ENCODE measurements at places on chromosomes 3 and 15.

GRCh38 chr15:65087873-65088642 lies 11.5 kb downstream of the KBTBD13 start:
- DNase-seq, result peak; percentile 30

DNA sequence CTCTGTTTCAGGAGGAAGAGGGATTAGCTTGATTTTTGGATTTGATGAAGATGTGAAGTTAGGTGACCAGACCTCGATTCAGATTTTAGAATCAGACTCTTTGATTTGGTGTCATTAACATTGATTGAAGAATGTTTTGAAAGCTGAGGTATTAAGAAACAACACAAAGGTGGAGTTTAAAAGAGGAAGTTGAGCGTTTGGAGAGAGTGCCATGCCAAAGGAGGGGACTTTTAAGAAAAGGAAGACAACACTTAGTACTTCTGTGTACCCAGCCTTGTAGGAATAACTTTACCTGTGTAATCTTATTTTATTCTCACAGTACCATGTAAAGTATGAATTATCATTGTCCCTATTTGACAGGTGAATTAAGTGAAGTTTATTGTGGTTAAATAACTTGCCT lies 34.4 kb downstream of the PPARG start:
- DNase-seq, result no peak

DNA sequence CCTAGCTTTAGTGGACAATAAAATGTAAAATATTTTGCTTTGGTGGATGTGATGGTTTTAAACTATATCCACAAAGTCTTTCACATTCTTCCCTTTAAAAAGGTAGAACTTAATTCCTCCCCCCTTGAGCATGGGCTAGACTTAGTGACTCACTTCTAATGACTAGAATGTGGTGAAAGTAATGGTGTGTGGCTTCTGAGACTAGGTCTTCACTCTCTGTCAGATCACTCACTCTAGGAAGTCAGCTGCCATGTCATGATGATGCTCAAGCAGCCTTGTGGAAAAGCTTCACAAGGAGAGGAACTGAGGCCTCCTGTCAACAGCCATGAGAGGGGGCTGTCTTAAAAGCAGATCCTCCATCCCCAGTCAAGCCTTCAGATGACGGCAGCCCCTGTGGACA lies 4.2 kb downstream of the LRRC2 start:
- no peak for DNase-seq

DNA sequence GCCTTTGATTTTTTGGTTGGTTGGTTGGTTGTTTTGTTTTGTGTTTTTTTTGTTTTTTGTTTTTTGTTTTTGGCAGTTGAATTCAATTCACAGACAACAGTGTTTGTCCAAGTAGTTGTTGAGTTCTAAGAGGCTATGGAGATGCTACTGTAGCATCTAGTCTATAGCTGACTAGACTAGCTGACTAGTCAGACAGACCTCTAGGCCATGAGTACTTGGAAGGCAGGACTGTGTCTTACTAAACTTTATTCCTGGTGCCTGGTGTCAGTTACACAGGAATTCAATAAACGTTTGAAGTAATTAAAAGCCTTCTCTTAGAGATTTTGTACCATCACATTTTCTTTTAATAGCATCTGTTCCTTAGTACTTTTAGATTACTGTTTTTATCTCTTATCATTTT lies 35.7 kb downstream of the RNF13 start:
- DNase-seq, result no peak

DNA sequence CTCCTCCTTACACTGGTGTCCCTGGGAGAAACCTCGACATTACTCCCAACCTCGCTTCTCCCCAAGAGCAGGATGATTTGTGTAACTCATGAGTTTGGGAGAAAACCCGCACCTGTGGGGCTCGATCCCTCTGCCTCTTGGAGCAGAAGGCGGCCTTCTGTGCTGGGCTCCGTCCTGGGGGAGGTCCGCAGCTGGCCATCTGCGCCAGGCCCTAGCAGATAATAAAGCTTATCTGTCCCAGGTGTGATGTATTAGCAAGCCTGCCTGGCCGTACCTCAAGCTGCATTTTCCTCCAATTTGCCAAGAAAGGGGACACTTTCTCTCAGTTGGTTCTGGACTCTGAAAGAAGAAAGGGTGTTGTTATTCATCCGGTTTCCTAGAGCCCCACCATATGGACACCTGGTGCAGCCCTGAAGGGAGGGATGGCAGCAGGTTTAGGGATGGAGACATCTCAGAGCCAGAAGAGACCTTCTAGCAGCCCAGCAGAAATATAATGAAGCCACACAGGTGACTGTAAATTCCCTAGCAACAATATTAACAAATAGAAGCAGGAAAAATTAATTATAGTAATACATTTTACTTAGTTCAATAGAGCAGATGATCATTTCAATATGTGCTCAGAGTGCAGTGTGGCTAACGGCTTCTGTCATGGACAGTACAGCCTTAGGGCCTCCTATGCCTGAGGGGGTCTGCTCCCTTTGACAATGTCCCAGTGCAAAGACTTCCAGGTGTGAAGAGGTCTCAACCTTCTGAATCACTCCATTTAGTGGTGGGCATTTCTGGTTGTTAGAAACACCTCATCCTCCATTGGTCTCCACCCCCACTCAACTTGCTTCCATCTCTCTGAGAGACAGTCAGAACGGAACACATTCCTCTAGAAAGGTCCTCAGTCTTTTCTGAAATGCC lies 94.8 kb downstream of the CPN2 start:
- no peak for DNase-seq

- DNase-seq, result no peak
Observed at GRCh38 chr3:47961815-47962606, 54.2 kb downstream of the MAP4 start.

DNA sequence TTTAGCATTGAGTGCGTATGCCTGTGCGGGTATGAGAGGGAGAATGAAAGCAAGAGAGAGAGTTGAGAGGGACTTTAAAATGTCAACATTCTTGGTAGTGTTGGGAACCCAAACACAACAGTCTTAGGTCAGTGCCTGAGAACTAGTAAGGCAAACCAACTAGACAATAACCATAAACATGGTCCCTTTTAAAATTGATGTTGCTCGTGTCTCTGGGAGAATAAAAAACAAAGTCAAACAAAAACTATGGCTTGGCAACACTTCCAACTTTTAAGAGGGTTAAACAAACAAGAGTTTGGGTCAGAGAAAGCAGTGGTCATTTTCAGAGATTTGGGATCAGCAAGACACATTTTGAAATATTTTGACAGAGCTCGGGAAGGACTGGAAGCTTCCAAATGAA lies 146.7 kb upstream of the THBS1 start:
- DNase-seq, result no peak

GRCh38 chr15:90539789-90540188 lies 10.1 kb downstream of the CRTC3 start:
- no peak for DNase-seq

- no peak for DNase-seq
Observed at GRCh38 chr15:52115598-52116427, 3.2 kb upstream of the BCL2L10 start.

DNA sequence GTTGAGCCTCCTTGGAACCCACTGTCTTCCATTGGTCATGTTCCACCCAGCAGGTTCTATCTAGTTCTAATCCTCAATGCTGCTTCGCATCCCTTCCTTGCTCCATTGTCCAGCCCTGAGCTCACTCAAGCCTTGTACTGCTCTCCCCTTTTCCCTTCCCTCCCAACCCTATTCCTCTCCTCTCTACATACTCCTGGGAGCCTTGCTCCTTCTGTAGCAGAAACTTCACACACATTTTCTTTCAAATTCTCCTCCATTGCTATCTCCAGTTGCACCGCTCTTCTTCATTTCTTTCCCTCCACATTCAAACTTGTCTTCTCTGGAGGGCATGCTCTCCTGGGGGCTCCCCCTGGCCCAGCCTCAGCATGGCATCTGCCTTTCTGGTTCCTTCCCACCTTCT lies 14.5 kb downstream of the NR1I2 start:
- DNase-seq, result no peak

GRCh38 chr3:50229490-50229889 lies 6.5 kb upstream of the GNAI2 start:
- DNase-seq, result no peak

DNA sequence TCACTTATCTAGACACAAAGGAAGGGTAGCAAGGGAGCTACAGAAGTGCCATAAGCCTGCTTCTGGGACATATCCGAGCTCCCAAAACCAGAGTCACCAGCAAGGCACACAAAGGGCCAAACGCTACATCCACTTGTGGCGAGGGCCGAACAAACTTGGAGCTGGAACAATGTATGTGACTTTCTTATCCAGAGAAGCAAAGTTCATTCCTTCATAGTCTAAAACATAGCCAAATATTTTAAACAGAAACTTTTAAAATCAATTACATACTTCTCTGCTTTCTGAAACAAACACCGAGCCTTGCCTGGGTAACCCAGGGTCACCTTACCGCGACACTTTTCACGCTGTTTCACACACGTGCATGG lies 15.9 kb downstream of the ZXDC start:
- DNase-seq, result no peak

- no peak for DNase-seq
Observed at GRCh38 chr3:114619771-114620170, 325.9 kb downstream of the TIGIT start.

- no peak for DNase-seq
Observed at GRCh38 chr3:46435081-46435726, 28.1 kb downstream of the CCRL2 start.

- no peak for DNase-seq
Observed at GRCh38 chr3:5297895-5298294, 110.4 kb downstream of the EDEM1 start.

- DNase-seq, result peak; percentile 28
Observed at GRCh38 chr3:190443257-190443656, 6.4 kb downstream of the TMEM207 start.

GRCh38 chr3:12644331-12644937 lies 19.5 kb downstream of the RAF1 start:
- DNase-seq, result peak; percentile 69

GRCh38 chr3:9690451-9691450 lies 12.9 kb upstream of the CPNE9 start:
- DNase-seq, result no peak

- peak; percentile 27 for DNase-seq
Observed at GRCh38 chr3:27573780-27574437, 89.7 kb upstream of the SLC4A7 start.

DNA sequence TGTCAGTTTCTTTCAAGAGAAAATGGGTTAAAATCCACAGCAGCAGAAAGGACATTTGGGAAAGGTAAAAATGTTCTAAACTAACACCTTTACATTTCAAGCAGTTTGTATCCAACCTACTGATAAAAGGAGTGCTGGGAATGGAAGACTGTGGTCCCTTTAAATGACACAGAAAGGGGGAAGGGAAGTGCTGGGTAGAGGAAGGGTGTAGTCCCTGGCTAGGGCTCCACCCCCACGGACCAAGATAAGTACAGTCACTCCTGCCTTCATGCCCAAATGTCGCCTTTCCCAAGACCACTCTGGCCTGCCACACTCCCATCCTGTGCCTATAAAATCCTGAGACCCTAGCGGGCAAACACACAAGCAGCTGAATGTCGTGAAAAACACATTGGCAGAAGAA lies 350.9 kb upstream of the POU1F1 start:
- DNase-seq, result no peak

- DNase-seq, result peak; percentile 95
Observed at GRCh38 chr3:8629151-8630021, 15.2 kb downstream of the SSUH2 start.

GRCh38 chr15:69819371-69819770 lies 278.3 kb downstream of the TLE3 start:
- no peak for DNase-seq

DNA sequence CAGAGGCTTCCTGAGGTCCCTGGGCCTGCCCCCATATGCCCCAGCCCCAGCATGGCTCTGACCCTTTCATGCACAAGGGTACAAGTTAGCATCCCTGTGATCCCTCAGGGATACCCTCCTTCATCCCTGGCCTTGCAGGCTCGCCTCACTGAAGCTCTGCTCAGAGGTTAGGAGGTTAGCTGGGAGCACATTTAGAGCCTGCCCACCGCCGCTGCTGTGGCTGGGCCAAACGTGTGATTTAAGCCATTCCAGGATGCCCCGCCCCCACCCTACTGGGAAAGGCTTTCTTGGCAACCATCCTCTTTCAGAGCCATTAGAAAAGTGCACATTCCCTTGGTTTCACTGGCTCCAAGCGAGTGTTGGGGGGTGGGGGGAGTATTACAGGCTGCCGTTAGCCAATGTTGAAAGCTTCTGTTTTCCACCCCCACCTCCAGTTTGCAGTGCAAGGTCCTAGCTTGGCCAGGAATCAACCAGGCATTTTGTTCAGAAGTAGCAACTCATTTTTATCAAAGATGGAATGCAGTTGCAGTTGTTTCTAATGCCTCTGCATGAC lies 6.3 kb upstream of the HES1 start:
- DNase-seq, result peak; percentile 32

GRCh38 chr3:179677884-179678283 lies 25.0 kb downstream of the USP13 start:
- no peak for DNase-seq

DNA sequence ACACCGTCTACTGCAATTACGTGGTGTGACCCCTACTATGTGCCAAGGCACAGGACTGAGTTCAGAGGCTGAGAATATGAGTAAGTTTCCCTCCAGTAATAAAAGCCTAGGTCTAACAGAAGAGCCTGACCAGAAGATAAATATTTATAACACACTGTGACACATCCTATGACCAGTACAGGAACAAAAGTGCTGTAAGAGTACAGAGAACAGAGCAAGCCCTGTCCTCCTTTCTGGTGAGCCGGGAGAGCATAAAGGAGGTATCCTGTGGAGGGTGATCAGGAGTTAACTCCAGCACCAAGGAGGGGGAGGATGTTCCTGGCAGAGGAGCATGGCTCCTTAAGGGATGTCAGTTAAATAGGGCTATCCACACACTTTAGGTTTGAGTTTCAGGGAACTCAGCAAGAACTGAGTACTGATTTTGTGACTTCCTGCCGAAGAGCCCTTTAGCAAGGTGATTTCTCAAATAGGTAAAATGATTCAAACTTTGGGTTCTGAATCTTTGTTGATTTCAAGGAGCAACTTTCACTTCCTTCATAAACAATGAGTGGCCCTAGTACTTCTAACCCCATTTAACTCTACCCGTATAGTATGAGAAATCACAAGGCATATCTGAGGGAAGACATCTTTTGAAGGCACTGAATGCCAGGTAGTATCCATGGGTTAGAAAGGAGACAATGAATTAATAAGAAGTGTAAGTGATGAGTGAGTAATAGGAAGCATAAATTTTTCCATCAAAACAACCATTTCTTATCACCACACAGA lies 198.0 kb downstream of the THRB start:
- no peak for DNase-seq

GRCh38 chr15:47066392-47066791 lies 650.9 kb upstream of the SEMA6D start:
- no peak for DNase-seq

All from GM03348 (cell line).